ENCODE measurements at places on chromosomes 11 and 22. TPM values are rescaled to one million over a fixed set of nuclear protein-coding genes. Genes with fewer than 3 reads are reported as not detected.

Gene APOC3
- not detected for polyA plus RNA-seq

DNA sequence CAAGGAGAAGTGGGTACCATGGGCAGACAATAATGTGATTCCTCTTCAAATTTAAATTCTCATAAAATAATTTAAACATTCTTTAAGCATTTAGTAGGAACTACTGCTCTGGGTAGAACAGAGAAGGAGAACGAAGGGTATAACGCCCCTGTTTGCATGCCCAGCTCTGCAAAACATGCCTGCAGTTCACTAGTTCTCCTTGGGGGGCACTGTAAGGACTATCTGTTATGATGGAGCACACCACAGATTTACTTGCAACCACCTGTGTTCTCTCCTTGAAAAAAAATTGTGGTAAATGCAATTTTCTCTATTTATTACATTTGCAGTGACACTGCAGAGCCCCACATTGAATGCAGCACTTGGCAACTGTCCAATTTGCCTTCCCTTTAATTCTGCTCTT, 100.3 kb downstream of the GUCY1A2 start:
- no peak for DNase-seq

- DNase-seq, result no peak
Observed at GRCh38 chr22:25758316-25758715, 16.3 kb downstream of the MYO18B start.

GRCh38 chr11:76120513-76121101, 85.7 kb downstream of the WNT11 start:
- no peak for DNase-seq

DNA sequence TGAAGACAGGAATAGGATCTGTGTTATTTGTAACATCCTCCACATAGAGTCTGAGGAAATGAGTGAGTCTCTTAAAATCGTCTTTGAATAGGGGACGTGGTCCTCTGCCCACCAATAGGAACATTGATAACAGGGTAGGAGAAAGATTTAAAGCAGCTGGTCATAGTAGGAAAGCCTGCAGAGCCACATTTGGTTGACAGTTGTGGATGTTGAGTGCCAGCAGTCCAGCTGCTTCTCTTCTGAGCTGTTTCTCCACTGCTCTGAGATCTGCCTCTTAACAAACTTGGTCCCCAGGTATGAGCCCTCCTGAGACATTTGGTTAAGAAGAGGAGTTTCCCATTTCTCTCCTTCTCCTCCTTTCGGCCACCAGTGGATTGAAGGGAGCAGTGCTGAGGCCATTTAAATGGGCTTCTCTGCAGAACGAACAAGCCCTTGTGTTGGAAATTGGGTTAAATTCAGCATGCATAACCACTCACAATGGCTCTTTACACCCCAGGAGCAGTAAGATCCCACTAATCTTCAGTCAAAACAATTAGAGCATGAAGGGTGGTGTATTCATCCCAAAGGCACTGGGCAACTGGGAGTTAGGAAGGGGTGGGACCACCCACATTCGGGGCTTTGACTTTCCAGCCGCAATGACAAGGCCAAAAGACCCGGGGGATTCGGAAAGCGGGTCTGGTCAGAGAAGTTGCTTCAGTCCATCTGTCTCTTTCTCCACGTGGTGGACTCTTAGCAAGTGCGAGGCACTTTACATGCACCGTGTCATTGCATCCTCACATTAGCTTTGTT, 32.3 kb downstream of the MIAT start:
- no peak for DNase-seq

Data from ovary (tissue), 10 donors.